ENCODE measurements at places on chromosomes 3 and 15.

GRCh38 chr3:122697952-122698620 is 17.4 kb downstream of the PARP14 start:
- no peak for DNase-seq

DNA sequence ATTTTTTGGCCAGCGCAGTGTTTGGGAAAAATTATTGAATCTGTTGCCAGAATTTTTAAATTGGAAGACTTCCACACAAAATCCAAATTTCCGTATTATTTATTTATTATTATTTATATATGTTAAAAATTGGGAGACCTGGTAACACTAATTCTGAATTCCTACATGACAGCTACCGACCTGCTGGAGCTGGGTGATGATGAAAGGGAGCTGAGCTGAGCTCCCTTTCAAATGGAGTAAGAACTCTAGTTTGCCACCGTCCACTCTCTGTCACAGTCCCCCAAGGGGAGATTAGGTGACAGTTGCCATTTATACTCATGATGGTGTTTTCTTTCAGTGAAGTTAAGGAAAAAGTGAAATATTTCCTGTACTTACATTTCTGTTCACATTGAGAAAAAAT is 1.4 kb downstream of the CRTC3 start:
- no peak for DNase-seq

DNA sequence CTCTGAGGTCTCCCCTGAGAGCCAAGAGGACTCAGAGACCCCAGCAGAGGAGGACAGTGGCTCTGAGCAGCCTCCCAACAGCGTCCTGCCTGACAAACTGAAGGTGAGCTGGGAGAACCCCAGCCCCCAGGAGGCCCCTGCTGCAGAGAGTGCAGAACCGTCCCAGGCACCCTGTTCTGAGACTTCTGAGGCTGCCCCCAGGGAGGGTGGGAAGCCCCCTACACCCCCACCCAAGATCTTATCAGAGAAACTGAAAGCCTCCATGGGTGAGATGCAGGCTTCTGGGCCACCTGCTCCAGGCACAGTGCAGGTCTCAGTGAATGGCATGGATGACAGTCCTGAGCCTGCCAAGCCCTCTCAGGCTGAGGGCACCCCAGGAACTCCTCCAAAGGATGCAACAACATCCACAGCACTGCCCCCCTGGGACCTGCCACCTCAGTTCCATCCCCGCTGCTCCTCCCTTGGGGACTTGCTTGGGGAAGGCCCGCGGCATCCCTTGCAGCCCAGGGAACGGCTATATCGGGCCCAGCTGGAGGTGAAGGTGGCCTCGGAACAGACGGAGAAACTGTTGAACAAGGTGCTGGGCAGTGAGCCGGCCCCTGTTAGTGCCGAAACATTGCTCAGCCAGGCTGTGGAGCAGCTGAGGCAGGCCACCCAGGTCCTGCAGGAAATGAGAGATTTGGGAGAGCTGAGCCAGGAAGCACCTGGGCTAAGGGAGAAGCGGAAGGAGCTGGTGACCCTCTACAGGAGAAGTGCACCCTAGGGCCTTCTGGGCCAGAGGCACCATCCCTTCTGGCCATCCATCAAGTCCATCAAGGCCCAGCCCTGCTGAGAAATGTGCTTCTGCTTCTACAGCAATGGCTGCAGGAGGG is 23.6 kb downstream of the PLEKHO2 start:
- DNase-seq: no peak

- no peak for DNase-seq
These were observed 71.4 kb upstream of the HERC1 start for GRCh38 chr15:63905131-63905530.

GRCh38 chr15:25799906-25800700 is 63.0 kb downstream of the ATP10A start:
- no peak for DNase-seq

- DNase-seq: no peak
These were observed 835 bp upstream of the TTLL3 start for GRCh38 chr3:9809239-9809614.

- DNase-seq: no peak
These were observed 12.1 kb downstream of the OSBPL10 start for GRCh38 chr3:31968927-31969418.

GRCh38 chr3:58540176-58540858 is 3.3 kb upstream of the ACOX2 start:
- DNase-seq: no peak

DNA sequence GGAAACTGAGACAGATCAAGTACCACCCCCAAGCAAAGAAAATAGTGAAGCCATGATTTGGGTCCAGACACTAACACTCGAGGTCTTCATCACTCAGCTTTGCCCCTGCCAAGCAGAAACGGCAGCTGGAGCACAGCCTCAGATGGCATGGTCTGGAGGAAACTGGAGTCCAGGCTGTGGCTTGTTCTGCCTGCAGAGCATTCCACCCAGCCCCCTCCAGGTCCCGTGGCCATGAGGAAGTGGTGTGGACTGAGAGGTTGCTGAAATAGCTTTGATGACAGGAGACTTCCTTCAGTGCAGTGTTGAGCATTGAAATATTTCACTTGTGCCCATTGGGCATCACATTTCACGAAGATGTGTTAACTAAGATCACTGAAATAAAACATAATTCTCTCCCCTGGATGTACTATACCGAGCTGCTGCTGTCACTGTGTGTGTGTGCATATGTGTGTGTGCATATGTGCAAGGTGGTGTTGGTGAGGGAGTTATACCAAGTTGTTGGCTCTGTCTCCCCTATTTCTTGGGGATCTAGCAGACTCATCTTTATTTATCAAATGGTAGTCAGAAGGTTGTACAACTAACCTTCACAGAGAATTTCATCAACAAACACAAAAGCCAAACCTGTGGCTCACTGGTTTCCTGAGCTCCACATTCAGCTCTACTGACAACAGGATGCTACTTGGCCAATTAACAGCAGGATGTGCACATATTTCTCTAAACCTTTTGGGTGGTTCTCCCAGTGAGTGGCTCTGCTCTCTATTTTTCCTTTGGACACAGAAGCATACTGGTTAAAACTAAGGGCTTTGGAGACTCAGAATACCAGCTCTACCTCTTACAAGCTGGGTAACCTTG is 660.1 kb upstream of the CFAP20DC start:
- DNase-seq: no peak

All from activated naive CD4-positive, alpha-beta T cell (primary cell).